Stimulated activated CD8-positive, alpha-beta memory T cell treated with anti-CD3 and anti-CD28 coated beads, Interleukin-7, amount 100 ng/mL, for 48 hours (primary cell): ENCODE measurements at places on chromosomes 6 and 20.

GRCh38 chr6:39361657-39362486 is 39.4 kb upstream of the KCNK16 start:
- DNase-seq: no peak

- no peak for DNase-seq
These were observed 24.9 kb upstream of the SASH1 start for GRCh38 chr6:148317739-148318138.

GRCh38 chr6:154606457-154606856 is 96.0 kb upstream of the CNKSR3 start:
- peak; percentile 87 for DNase-seq

DNA sequence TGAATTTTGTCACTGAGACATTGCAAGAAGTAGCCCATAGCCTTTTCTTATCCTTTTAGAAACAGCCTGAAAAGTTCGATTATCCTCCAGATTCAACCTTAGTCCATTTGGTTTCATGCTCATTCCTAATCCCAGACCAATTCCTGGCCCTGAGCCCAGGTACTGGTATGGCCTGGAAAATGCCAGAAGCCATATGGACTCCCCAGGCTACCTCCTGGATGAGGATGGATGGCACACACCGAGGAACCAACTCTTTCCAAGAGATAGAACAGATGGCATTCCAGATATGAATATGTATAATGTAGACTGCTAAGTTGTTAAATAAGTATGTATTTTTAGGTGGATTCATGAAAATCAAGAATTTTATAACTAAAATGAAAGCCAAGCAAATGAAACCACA is 51.6 kb upstream of the SNAP25 start:
- DNase-seq: no peak

GRCh38 chr6:115191989-115192388 is 849.2 kb upstream of the HS3ST5 start:
- DNase-seq: no peak

- no peak for DNase-seq
These were observed 9.8 kb upstream of the ELOVL5 start for GRCh38 chr6:53358440-53359094.

DNA sequence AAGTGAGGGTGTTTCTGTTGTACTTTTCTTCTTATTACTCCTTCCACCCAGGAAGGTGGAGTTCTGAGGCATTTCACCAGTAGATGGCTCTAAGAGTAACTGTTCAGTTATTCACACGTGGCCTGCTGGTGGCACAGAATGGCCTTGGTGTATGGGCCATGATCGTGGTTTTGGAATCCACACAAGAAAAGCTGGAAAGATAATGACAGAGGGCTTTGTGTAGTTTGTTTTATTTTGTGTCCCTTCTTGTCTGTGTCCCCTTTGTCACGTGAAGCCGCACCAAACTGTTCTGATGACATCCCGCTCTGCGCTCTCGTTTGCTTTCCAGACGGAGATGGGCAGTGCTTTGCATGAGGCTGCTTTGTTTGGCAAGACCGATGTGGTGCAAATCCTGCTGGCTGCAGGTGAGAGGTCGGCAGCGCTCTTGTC is 93.4 kb downstream of the ANKS1A start:
- no peak for DNase-seq

DNA sequence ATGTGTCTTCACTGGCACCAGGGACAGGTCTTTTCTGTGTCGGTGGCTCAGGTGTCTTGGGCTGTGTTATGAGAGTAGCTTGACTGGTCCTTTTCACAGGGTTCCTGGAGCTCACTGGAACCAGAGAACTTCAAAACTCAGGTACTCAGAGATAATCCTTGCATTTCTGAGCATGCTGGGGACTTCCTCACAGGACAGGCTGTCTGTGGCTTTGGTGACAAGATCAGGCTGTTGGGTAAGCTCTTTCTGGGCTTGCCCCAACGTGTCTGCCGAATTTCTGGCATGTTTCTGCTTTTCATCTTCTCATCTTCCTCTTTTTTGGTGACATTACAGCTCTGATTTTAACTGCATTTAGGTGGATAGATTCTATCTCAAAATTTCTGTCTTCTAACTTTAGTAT is 270.0 kb downstream of the CDH26 start:
- DNase-seq: no peak

DNA sequence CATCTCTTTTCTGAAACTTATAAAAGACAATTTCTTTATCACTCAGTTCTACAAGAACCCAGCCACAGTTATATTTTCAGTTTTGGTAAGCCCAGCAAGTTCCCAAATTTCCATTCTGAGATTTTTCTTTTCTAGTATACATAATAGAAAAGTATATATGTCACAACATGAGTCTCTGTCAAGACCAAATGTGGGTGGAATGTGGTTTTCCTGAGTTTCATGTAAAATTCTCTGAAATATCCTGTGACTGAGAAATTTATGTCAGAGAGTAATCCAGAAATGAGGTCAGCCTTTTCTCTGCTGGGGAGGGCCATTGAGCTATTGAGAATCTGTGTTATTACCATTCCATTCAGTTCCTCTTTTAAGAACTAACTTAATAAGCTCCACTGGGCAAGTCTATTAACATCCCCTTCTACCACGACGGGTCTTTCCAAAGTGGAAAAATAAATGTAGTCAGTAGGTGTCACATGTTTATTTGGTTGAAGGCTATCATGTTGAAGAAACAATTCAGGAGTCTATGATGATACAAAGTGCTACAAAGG is 100.7 kb upstream of the HMGN3 start:
- no peak for DNase-seq

DNA sequence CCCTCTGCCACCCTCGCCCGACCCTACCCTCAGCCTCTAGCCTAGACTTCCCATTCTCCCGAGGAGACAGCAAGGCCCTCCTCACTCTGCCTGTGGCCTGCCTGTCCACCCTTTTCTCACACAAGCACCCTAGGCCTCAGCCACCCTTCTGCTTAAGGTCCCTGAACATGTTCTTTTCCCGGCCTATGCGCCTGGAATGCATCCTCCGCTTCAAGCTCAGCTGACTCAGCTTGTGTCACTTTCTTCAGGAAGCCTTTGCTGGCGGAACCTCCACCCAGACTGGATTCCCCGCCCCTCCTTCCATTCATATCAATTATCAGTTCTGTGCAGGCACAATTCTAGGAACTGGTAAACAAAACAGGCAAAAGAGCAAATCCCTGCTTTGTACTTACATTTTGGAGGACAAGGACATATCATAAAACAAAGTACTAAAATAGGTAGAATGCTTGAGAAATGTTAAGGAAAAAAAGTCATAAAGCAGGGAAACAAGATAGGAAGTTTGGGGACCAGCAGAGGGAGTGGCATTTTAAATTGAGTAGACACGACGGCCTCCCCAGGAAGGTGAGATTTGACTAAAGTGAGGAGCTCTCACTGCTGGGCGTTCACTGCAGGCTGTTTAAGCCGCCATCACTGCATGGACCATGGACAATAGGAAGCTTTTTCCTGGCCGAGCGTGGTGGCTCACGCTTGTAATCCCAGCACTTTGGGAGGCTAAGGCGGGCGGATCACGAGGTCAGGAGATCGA is 17.9 kb upstream of the SNHG17 start:
- DNase-seq: no peak

DNA sequence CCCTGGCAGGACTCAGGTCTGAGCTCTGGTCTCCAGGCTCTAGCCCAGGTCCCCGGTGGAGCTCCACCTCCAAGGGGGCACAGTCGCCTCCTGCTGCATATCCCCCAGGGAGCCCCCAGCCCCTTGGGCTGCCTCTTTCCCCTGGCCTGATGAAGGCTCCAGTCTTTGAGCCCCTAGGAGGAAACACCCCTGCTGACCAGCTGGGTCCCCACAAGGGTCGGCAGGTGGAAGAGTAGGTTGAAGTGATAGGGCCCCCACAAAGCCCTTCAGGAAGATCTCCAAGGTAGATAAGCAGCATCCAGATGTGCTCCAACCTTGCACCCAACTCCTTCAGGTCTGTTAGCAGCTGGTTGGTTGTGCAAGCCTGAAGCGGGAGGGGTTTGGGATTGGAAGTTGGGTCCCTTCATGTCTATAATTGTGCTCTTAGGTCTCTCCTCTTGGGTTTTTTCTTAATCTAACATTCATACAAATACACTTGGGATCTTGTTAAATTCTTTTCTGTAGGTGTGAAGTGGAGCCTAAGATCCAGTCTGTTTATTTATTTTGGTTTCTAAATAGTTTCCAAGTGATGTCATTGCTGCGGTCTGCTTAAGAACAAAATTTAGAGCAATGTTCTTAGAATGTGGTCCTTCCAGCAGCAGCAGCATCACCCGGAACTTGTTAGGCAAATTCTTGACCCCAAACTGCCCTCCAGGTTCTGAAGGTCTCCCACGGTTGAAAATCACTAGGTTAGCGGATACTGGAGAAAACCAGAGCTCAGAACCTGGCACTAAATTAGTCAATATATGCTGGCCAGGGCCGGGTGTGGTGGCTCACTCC is 5.1 kb downstream of the UBE2C start:
- DNase-seq: no peak

GRCh38 chr20:47250360-47250759 is 106.1 kb downstream of the ZMYND8 start:
- DNase-seq: no peak

DNA sequence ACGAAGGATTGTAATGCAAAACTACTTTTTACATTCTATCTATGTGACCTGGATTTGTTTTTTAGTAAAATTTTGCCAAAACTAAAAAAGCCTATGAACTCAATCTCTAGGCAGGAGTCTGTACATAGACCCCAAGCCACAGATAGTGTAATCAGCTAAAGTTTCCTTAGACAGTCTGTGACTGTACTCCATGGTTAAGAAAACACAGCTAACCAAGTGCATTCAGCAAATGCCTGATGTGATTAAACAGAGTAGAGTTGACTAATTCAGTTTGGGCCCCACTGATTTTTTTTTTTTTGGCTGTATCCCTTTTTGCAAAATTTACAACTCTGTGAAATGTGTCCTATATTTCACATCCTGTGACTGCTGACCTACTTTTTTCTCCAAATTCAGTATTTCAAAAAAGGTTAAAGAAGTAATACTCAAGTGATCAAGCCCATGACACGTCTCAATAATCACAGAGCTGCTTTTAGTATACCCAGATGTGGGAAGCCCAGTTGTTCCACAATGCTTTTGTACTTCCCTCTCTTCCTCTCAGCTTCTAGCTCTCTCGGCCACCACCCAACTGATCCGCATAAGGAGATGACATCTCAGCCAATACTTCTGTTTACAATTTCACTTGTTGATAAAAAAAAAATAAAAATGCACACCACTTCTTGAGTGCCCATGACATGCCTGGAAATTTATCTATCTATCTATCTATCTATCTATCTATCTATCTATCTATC is 108.8 kb upstream of the TBX18 start:
- DNase-seq: no peak

DNA sequence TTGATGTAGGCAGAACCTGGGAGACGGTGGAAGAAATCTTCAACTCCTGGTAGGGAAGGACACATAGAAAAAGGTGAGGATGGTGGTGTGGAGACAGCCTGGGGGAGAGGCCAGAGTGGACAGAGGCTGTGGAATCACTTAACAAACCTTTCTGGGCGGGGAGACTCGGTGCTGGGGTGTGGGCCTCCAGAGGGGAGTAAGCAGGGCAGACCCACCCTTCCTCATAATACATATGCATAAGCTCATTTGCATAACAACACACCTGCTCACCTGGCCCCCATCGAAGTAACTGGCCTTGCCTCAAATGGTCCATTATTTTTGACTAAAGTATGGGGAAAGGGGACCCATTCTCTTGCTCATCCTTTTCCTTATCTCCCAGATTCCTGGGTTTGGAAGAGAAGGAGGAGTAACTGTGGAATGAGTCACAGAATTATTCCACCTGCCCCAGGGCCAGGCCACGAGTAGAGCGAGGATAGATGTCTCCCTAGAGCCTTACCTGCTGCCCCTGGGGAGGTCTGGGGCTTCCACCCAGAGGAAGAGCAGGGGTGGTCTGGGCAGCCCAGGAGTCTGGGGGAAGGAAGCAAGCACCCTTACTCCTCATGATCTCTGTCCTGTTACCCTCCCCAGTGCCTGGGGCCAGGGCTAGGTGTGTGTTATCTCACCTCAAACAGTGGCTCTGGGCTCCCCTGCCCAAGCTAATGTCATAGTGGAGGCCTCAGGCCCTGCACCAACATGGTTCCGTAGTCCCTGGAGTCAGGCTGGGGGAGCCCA is 10.7 kb upstream of the VEGFA start:
- no peak for DNase-seq

GRCh38 chr6:136148051-136148450 is 102.1 kb downstream of the MTFR2 start:
- no peak for DNase-seq

DNA sequence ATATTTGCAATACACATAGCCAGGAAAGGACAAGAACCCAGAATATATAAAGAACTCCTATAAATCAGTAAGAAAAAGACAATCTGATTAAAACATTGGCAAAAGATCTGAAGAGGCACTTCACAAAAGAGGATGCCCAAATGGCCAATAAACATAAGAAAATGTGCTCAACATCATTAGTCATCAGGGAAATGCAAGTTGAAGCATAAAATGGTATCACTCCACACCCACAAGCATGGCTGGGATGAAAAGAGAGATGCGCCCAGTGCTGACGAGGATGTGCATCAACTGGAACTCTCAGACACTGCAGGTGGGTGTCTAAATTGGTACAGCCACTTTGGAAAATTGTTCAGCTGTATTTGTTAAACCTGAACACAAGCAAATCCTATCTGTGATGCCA is 42.4 kb upstream of the MLN start:
- DNase-seq: no peak

DNA sequence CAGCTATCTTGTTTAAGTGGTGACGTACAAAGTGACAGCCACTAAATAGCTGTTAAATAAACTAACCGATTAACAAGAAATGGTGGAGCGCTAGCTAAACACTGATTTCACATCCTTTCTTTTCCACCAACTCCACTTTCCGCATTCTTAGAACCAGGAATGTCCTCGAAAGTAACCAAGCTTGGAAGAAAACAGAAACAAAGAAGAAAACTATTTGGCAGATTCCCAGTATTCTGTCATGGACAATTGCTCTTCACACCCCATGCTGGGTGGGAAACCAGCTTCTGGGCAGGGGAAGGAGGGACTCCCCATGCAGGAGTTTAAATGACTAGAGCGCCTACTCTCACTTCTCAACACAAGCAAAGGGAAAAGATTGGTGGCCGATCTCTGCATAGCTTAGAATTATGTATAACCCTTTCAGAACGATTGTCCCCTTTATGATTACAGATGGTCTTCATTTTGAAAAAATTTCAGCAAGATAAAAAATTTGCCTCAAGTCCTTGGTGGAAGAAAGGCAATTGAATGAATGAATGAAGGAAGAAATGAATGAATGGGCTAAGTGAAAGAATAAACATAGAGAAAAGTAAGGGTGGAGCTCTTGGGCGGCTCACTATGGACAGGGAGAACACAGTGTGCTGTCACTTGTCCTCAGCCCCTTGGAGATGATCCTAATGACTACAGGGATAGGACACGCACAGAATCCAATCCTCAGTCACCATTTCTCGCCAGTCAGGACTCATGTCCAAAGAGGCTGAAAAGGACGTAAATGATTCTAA is 148.7 kb upstream of the NEDD9 start:
- DNase-seq: no peak

GRCh38 chr6:170271771-170272314 is 19.0 kb downstream of the DLL1 start:
- peak; percentile 51 for DNase-seq

GRCh38 chr20:47274401-47275108 is 81.9 kb downstream of the ZMYND8 start:
- no peak for DNase-seq
